ENCODE measurements at places on chromosomes 12 and 14.

DNA sequence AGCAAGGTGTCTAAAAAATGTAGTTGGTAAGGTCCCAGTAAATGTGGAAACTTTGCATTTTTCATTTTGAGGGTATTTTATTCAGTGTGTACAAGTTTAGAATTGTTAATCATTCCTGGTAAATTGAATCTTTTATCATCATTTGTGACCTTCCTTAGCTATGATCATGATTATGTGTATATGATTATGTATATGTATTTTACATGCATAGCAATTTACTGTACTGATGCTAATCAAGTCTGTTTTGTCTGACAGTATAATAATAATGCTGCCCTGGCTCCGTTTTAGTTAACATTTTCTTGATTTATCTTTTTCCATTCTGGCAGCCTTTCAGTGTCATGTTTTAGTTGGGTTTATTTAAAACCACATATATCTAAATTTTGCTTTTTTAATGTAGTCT is 9.4 kb downstream of the WASHC4 start:
- peaks cover 22% of the 10 kb centered on the region for H3K36me3 ChIP-seq
- no peak for DNase-seq
- no peak overlapping the region for H3K4me3 ChIP-seq
- H3K4me1 ChIP-seq = peaks cover 4% of the 10 kb centered on the region
- no peak overlapping the region for H3K27ac ChIP-seq
- H3K27me3 ChIP-seq = no peaks in the 10 kb centered on the region

DNA sequence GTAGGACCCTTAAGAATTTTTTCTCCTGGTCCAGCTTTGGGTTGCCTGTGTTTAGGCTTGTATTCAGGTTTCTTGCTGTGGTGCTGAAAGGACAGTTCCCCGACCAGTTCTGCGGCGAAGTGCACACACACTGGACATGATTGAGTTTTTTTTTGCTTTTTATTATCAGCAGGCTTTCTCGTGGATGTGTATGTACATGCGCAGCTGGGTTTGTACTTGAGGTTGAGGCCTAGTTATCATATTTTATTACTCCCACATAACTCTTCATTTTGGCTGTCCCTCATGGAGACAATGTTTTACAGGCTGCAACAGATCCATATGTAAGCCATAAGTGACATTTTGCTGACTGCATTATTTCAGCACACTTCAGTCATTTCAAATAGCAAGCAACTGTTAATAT is 2.5 kb downstream of the SCN8A start:
- peaks cover 27% of the 10 kb centered on the region for H3K27me3 ChIP-seq
- H3K27ac ChIP-seq = no peak overlapping the region
- peaks cover 16% of the 10 kb centered on the region for H3K4me1 ChIP-seq
- H3K4me3 ChIP-seq = no peak overlapping the region
- peak; percentile 53 for DNase-seq
- H3K36me3 ChIP-seq = no peaks in the 10 kb centered on the region

DNA sequence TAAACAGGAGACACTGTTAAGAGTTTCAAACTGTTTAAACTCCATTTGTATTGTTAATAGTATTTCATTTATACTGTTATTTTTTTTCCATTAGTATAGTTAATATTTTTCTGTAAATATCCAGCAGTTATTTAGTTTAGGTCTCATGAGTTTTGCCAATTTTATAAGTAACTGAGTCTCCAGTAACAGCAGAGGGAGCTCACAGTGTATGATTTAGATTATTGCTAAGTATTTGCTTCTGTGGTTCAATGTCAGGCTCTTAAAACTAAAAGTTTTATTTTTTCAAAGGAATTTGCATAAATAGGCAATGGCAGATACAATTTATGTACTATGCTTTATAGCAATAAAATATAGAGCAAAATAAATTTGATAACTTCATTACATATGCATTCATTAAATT is 209.7 kb downstream of the ATXN7L3B start:
- no peaks in the 10 kb centered on the region for H3K4me1 ChIP-seq
- no peaks in the 10 kb centered on the region for H3K36me3 ChIP-seq
- no peak for DNase-seq
- no peak overlapping the region for H3K4me3 ChIP-seq
- no peaks in the 10 kb centered on the region for H3K27me3 ChIP-seq

GRCh38 chr12:1422604-1423315 is 171.6 kb downstream of the FBXL14 start:
- no peak overlapping the region for H3K4me3 ChIP-seq
- H3K36me3 ChIP-seq = no peaks in the 10 kb centered on the region
- no peaks in the 10 kb centered on the region for H3K27me3 ChIP-seq
- H3K27ac ChIP-seq = no peak overlapping the region

DNA sequence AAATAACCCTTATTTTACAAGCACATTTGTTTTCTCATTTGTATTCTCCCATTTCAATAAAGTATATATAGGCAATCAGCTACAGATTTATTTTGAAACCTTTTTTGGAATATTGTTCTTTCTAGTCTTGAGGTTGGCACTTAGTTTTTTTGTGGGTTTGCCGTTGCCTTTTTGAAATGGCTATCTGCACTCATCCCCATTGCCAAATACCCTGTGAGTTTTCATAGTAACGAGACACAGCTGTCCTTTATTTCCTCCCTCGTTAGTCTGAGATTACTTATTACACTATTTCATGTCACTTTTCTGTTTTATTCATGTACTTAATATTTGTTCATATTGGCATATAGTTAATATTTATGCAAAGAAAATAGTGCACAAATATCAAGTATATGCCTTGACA is 1104.0 kb downstream of the SLC6A15 start:
- H3K27me3 ChIP-seq = no peaks in the 10 kb centered on the region
- no peaks in the 10 kb centered on the region for H3K36me3 ChIP-seq
- no peak overlapping the region for H3K27ac ChIP-seq
- DNase-seq = no peak
- H3K4me1 ChIP-seq = no peaks in the 10 kb centered on the region
- H3K4me3 ChIP-seq = no peak overlapping the region

DNA sequence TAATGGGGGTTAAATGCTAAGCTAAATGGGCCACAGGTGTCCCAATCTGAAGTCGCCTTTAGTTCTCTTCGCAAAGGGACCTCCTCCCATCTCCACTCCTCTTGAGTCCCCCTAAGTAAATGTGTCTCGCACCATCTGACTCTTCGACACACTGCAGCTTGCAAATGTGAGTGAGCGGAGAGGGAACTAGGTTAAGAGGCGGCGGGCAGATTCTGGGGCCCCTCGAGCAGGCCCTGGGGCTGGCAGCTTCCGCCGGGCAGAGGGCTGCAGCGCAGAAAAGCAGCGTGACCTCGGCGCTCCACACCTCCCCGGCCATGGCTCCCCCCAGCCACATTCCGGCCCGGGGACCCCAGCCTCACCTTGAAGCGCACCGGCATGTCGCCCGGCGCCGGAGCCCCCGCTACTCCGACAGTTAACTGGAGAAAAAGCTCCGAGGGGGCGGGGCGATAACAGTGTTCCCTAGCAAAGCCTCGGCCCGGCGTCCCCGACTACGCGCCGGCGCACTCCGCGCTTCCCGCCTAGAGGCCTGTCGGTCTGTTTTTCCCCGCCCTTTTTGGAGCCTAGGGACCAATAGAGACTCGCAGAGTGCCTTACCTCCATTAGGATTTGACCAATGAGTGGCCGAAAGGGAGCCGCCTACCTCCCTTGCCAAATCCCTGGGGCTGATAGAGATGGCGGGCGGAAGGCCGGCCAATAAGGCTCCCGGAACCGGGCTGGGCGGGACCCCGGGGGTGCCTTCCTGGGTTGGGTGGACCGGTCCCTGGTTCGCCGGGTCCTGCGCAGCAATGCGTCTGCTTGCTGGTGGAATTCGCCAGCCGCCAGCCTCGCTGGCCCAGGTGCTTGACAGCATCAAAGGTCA is at the start of gene MDM1:
TSS of gene MDM1 (minus strand) at position 494 of the 859 bp plus-strand sequence. CDS start at position 377, 117 bp downstream.
- peak; percentile 98 for DNase-seq
- H3K4me1 ChIP-seq = peaks cover 37% of the 10 kb centered on the region
- peak within 1 kb of the TSS; percentile 81 for H3K4me3 ChIP-seq
- no peaks in the 10 kb centered on the region for H3K27me3 ChIP-seq

All from common myeloid progenitor, CD34-positive (primary cell).